ENCODE measurements at places on chromosomes 5 and 9.
A peak's percentile ranks its signal among the peaks of the same experiment; 100 is the strongest.

DNA sequence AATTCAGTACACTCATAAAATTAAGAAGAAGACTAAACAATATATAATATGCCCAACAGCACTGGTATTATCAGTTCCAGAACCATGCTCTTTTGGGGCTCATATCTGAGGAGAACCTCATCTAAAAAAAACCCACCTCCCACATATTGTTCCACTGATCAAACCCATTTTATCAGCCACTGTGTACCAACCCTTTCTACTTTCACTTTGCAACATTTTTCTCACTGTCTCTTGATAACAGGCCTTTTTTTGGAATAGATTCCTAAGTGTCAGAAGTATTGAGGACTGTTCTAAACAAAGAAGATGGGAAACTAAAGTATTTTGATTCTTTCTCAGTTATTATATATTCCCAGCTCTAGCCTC, 173.2 kb downstream of the GABRB2 start:
- DNase-seq, result no peak

DNA sequence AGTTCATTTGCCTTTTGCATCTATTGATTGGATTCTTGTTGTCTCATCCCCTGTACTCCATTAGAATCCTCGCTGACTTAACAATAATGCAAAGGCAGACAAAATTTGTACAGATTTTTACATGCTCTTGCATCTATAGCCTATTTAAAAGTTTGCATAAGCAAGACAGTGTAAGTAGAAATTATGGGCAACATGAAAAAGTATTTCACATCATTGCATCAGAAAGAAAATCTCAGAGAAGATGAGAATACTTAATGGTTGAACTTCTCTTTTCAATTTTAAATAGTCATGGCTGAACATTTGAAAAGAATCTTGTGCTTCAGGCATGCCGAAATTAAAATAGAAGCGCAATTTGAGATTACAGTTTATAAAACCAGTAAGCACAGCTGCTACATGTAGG, 226.4 kb downstream of the EFNA5 start:
- no peak for DNase-seq

DNA sequence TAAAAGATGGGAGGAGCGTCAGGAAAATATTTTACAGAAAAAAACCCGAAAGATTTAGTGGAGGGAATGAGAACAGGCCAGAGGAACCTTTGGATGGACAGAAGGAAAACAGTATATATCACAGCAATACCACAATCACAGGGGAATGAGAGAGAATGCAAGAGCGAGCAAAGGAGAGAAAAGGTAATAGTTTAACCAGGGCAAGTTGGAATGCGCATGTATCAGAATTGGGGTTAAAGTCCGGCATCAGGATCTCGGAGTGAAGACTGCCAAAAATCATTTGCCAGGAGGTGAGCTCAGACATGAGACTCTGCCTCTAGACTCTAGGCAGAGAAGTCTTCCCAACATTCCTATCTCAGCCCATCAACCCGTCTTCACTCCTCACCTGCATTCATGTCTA, 36.8 kb downstream of the PCDHGC5 start:
- no peak for DNase-seq

DNA sequence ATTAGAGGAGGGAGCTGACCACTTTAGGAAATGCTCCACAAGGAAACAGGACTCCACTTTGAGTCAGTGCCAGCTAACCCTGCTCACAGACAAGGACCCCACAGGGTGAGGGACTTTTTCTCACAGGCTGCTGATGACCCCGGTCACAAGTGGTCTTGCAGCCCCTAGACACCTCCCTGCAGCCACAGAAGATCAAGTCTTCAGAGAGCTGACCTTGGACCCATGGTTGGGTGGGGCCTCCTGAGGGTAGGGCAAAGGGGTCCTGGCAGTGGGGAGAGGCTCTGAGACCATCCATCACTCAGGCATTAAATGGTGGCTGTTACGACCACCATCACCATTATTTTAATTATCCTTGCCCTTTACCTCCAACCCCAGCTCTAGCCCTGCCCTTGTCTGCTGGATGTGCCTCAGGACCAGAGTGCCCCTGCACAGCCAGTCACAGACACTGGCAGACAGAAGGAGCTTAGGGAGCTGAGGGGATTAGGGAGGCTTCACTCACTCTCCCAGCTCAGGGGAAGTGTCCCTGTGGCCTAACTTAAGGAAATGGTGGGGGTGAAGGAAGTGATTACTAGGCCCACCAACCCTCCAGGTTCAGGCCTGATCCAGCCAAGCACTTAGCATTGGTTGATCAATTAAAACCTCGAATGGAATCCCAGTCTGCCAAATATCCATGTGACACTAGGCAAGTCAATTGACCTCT, 1.6 kb downstream of the ACSL6 start:
- DNase-seq, result peak; percentile 40

DNA sequence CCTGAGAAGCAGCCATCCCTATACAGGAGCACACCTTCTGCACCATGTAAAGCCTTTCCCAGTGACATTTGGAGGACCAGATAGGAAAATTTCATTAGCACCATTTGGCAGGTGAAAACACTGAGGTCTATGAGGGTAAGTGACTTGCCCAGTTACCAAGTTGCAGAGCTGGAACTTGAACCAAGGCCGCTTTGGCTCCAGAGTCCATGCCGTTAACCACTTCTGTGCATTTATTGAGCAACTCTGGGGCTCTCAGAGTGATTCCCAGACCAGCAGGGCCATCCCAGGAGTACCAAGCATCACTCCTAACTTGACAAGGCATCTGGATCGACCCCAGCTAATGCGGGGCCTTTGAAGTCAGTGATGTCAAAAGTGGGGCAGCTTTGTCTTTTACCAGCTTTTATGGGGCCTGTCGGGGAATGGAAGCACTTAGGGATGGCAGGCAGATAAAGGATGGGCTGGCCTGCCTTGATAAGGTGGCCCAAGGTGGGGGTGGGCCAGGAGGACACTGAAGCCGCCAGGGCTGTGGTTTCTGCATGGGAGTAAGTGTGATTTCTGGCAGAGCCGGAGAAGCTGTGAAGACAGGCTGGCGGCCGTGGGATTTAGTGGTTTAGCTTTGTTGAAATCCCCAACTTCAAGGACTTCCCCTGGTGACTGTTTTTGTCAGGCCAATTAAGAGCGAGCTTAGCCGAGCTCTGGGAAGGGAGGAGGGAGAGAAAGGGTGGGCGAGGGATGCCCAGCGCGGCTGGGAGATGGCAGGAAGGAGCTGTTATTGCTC, 127.3 kb downstream of the MACROH2A1 start:
- DNase-seq, result no peak

DNA sequence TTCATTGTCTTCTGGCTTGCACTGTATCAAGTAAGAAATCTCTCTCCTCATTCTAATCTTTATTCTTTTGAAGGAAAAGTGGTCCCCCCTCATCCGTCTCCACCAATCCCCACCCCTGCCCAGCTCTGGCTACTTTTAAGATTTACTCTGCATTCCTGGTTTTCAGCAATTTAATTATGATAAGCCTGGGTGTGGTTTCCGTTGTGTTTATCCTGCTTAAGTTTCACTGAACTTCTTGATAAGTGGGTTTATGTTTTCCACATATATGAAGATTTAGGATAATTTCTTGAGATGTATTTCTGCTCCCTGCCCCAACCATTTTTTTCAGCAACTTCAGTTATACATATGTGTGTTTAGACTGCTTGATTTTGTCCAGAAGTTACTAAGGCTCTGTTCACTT, 46.5 kb downstream of the PTBP3 start:
- no peak for DNase-seq

- DNase-seq, result no peak
These were observed 46.3 kb downstream of the ACO1 start for GRCh38 chr9:32430720-32431119.

DNA sequence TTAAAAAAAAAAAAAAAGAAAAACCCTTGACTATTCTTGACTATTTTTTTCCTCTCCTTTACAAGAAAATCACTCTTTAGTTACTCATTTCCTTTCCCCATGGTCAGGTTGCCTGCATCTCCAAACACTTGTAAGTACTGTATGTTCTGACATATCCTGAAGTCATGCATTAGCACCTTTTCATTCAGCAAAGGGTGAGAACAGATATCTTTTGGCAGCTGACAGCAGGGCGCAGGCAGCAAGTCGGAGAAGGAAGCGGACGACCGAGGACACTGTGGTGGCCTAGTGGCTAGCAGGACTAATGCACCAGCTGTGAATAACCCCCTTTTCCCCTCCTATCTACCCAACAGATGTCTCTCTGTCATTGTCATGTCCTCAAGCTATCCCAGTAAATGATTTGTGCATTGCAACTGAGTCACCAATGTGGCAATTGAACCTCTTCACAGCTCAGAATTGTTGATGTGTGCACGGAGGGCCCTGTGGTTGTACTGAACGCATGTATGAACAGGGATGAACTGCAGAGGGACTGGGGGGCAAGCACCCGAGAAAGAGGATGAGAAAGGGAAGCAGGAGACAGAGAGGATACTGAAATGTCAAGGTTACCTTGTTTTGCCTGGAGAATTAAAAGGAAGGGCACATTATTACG, 996.0 kb upstream of the ARRDC3 start:
- no peak for DNase-seq

GRCh38 chr5:43042626-43043399, 2.7 kb upstream of the ANXA2R start:
- peak; percentile 85 for DNase-seq

GRCh38 chr9:19967216-19967887, 178.5 kb upstream of the SLC24A2 start:
- DNase-seq, result no peak

- no peak for DNase-seq
These were observed 49.0 kb upstream of the DHFR start for GRCh38 chr5:80703747-80704146.

DNA sequence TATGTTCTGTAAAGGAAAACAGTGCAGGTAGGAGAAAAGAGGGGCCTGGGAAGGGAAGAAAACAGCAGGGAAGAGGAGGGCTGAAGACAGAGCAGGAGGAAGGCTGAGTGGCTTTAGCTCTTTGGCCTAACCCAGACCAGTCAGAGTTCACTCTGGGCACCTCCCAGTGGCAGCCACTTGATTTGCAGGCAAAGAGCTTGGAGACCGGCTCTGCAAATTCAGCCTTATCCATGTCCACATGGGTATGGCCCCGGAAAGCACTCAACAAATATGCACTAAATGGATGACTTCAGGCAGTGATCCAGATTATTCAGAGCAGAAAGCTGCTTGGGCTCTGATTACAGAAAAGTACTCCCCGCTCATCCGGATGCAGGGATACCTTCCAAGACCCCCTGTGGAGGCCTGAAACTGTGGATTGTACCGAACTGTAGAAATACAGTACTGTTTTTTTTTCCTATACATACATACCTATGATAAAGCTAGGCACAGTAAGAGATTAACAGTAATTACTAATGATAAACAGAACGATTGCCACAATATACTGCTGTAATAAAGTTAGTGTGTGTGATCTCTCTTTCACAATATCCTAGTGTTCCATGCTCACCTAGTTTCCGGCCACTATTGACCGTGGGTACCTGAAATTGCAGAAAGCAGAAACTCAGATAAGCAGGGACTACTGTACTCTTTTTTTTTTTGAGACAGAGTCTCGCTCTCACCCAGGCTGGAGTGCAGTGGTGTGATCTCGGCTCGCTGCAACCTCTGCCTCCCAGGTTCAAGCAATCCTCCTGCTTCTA, 4.6 kb upstream of the RNU6ATAC start:
- no peak for DNase-seq

- DNase-seq, result no peak
These were observed 69.2 kb downstream of the ANGPTL2 start for GRCh38 chr9:127053057-127053821.

DNA sequence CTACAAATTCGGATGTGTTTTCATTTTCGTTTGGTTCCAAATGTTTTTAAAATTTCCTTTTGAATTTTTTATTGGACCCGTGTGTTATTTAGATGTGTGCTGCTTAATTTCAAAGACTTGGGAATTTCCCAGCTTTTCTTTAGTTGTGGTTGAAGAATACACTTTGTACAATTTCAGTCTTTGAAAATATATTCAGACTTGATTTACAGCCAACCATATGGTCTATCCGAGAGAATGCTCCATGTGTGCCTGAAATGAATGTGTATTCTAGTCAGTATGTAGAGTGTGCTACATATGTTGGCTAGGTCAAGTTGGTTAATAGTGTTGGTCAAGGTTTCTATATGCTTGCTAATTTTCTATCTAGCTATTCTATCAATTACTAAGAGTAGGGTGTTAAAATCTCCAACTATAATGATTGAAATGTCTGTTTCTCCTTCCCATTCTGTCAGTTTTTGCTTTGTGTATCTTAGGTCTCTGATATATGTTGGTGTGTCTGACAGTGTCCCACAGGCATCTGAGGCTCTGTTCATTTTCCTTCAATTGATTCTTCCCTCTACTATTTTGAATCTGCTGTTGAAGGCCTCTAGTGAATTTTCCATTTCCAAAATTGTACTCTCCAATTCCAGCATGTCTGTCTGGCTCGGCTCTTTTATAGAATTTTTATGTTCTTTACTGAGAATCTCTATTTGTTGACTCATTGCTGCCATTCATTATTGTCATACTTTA, 36.2 kb downstream of the RNF130 start:
- no peak for DNase-seq

GRCh38 chr5:61275841-61276240, 56.2 kb upstream of the ZSWIM6 start:
- no peak for DNase-seq

DNA sequence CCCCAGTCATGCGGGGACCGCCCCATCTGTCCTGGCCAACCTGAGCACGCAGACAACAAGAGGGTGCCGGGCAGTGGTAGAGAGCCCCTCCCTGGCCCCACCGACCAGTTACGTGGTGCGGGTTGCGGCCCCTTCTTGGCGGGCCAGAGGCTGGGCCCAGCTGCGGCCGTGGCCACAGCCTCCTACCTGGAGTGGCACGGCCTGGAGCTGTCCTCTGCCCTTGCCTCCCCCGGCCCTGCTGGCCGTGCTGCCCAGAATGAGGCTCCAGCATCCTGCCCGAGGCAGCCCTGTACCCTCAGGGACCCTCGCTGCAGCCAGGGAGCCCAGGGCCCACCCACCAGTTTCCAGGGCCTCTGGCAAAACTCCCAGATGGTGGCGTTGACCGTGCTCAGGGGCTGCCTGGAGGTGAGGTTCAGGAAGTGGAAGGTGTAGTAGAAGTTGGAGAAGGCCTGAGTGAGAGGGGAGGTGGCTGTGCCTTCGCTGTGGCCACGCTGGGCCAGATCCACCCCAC, 5.7 kb downstream of the ENTPD8 start:
- no peak for DNase-seq

DNA sequence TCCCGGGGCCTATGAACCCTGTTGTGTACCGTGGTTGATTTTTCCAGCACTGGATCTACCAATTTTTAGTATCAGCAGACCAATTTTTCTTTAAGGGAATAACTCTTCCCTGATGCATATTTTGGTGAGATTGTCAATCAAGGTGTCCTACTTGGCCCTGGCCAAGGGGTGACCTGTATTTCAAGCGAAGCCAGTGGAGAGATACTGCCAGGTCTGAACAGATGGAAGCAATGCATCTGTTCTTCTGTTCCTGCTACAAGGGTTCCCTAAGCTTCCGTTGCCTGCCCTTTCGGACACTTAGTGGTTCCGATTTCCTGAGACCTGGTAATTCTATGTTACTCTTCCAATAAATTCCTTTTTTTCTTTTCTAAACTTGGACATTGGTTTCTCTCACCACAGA, 37.3 kb downstream of the ADAM19 start:
- no peak for DNase-seq

- DNase-seq, result no peak
These were observed 14.5 kb downstream of the SH3GLB2 start for GRCh38 chr9:129013674-129014073.

- no peak for DNase-seq
These were observed 119.8 kb downstream of the GADD45G start for GRCh38 chr9:89724659-89725058.

- DNase-seq, result no peak
These were observed 78.0 kb downstream of the ISOC1 start for GRCh38 chr5:129172580-129172979.

GRCh38 chr5:73302797-73303147, 129.8 kb downstream of the TMEM174 start:
- no peak for DNase-seq
